ENCODE measurements at places on chromosomes 7 and 10.

- DNase-seq = no peak
Measured at GRCh38 chr7:157830331-157830730, 493.5 kb downstream of the DNAJB6 start.

DNA sequence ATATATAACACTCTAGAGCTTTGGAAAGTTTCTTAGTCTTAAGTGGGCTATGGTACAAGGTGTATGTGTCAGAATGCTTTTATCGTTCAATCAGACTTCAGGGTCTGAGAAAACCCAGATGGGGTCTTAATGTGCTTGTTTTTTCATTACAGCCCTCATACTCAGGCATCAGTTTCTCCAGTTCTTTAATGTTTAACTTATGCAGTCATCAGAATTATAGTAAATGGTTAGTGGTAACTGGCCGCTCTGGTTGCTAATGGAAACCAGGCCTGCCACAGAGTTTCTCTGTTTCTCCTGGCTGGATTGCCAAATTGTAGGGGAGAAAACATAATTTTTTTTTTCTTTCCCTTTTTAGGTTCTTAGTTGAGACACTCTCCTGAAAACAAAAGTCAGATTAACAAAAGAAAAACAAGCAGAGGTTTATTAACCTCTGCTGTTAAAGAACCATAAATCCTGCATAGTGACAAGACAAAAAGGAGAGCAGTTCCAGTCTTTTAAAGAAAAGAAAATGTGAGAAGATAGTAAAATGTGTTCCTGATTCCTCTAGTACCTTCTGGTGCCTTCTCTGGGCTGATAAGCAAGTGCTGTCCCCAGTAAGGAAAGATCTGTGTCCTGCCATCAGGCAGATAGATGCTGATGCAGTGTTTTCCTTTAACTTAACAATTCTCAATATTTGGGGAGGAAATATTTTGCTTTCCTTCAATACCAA, 21.5 kb upstream of the GHITM start:
- DNase-seq = no peak

- no peak for DNase-seq
Measured at GRCh38 chr7:94530109-94530508, 20.5 kb downstream of the CASD1 start.

- DNase-seq = no peak
Measured at GRCh38 chr10:89642193-89642592, 2.8 kb downstream of the PANK1 start.

DNA sequence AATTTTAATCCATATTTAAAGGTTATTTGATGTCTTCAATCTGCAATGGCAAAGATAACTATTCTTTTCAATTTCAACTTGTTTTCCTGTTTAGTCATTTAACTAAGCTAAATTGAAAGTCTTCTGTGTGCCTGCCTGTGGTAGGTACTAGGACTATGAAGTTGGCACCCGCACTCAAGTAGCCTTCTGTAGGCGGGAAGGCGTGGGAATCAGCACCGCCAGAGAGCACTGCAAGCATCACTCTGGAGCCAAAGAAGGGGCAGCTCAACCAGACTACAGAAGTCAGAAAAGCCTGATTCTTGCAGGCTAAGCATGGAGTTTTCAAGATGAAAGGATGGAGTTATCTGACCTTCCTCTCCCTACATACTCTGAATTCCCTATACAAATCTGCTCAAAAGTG, 269.0 kb upstream of the PHF14 start:
- no peak for DNase-seq

GRCh38 chr7:132564090-132564489, 12.2 kb downstream of the PLXNA4 start:
- no peak for DNase-seq

DNA sequence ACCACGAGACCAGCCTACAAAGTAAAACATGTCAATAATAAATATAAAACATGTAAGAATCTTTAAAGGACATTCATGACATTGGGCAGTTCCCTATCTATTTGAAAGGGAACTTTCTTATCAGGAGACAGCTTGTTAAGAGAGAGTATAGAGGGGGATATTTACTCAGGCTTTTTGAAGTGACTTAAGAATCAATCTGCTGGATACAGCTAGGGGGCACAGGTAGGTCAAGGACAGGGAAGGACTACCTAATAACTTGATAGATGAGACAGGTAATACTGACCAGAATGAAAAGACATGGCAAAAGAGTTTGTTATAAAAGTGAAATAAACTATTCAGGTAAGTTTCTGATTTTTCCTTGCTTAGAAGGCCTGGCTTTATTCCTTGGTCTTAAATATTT, 21.8 kb upstream of the LRRD1 start:
- no peak for DNase-seq

DNA sequence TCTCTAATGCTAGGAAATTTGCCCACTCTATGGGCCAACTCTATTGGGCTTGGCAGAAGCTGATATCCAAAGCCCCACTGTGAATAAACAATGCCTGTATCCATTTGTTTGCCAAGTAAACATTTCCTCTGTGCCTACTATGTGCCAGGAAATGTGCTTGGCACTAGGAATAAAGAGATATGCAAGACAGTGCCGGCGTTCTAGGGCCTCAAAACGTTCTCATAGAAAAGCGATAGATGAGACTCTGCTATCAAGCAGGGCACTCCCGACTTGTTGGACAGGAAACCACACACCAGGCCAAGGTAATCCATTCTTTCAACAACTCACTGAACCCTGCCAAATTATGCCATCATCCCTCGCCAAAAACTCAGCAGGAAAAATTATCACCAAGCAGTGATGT, 196.7 kb downstream of the IPMK start:
- no peak for DNase-seq

- no peak for DNase-seq
Measured at GRCh38 chr7:27697861-27698430, 35.3 kb upstream of the HIBADH start.

DNA sequence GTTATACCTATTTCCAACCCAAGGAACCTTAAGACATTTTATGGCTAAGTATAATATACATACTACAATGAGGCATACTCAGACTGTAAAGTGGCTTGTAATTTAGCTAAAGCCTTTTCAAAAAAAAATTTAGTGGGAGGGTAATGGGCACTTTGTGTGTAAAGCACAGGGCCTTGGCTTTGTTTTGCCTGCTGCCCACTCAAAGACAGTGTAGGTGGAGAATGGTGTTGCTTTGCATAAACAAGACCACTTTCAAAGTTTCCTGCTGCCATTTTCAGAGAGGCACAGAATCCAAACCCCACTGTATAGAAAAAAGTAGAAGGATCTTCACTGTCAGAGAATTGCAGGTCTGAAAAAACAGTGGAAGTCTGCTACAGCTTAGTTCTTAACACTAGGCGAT, 21.2 kb upstream of the SLC35B4 start:
- DNase-seq = no peak

- no peak for DNase-seq
Measured at GRCh38 chr10:35216303-35216905, 89.8 kb downstream of the CREM start.

All from activated CD8-positive, alpha-beta memory T cell treated with anti-CD3 and anti-CD28 coated beads for 1 hour (primary cell).